ENCODE measurements at places on chromosomes 4 and X.

DNA sequence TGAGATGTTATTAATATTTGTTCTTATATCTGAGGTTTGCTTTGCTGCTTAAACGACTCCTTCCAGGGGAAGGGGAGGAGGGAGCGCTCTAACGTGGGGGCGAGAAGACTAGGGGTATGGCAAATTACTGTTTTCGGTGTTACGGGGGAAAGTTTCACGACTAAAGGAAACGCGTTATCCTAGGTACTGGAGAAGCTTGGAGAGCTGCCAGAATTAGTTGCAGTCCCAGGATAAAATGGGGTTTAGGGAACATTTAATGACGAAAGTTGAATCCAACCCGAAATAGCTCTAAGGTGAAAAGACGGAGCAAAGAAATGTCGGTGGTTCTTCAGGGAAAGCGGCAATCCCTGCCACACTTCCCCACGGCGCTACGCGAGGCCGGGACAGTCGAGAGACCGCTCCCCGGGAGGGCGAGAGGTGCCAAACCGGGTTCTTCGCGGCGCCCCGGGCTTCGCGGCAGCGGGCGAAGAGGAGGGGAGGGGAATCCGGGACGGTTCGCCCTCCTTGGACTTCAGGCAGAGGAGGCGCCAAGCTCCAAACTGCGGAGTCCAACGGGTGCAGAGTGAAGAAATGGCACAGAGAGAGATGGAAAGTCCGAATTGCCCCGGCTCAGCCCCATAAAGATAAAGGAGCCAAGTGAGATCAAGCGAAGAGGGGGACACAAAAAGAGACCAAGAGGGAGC lies 724 bp downstream of the THOC2 start:
- no peak for DNase-seq

DNA sequence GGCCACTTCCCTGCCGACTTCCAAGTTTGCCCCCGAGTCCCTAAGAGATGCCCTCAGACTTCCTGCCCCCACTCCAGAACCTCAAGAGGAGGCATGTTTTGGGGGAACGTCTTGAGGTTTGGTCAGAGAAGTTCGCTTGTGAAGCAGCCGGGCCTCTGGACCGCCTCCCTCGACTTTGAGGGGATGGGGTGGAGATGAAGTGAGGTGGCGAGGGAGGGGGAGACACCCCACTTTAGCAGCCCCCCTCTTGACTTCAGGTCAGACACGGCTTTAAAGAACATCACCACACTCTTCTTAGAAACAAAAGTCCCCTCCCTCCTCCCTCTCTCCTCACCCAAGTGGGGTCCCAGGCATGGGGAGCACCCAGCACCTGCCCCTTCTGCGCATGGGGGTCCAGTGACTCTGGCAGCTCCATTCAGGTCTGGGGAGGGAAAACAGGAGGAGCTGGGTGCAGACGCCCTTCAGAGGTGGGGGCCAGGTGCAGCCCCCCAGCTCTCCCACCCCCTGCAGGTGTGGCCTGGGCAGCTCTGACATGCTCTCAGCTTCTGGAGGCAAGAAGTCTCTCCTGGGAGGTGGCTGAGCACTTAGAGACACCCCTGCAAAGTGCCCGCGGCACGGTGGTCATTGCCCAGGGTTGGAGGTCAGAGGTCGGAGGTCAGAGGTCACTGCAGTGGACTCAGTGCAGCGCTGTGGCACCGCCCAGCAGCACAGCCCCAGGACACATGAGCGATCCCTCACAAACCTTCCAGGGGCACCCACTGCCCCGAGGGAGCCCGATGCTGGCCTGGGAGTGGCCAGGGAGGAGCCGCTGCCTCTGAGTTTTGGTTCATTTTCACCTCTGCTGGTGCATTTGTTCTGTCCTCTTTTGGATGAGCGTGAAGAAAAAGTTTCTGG lies 108.8 kb downstream of the CPZ start:
- DNase-seq: no peak

- DNase-seq: no peak
Observed at GRCh38 chrX:68490644-68491043, 8.2 kb upstream of the YIPF6 start.

DNA sequence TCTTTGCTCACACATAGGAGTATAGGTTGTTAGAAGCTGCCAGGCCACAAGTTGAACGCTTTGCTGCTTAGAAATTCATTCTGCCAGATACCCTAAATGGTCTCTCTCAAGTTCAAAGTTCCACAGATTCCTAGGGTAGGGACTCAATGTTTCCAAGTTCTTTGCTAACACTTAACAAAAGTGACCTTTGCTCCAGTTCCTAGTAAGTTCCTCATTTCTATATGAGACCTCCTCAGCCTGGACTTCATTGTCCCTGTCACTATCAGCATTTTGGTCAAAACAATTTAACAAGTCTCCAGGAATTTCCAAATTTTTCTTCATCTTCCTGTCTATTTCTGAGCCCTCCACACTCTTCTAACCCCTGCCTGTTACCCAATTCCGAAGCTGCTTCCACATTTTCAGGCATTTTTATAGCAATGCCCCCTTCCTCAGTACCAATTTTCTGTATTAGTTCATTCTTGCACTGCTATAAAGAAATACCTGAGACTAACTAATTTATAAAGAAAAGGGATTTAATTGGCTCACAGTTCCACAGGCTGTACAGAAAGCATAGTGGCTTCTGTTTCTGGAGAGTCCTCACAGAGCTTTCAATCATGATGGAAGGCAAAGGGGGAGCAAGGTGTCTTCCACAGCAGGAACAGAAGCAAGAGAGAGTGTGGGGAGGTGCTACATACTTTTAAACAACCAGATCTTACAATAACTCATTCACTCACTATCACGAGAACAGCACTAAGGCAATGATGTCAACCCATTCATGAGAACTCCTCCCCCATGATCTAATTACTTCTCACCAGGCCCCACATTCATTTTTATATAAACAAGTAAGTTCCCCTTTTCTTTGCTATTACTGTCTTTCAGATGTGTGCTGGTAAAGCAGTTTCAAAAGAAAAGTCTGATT lies 11.5 kb upstream of the TLR1 start:
- no peak for DNase-seq

DNA sequence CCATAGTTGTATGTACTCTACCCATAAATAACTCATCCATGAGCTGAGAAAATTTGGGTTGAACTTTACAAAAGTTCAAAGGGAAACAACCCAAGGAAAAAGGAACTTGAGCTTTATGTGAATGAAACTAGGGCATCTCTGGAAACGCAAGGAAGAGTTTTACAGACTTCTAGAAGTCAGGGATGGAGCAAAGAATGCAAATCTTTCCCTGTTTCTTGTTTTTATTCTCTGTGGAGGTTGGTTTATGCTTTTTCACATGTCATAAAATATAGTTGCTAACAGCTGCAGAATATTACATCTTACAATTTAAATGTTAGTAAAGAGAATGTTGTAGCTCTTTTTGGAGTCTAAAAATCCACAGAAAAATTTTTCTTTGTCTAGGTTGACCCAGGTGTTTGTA lies 754.1 kb downstream of the PCDH7 start:
- DNase-seq: no peak

DNA sequence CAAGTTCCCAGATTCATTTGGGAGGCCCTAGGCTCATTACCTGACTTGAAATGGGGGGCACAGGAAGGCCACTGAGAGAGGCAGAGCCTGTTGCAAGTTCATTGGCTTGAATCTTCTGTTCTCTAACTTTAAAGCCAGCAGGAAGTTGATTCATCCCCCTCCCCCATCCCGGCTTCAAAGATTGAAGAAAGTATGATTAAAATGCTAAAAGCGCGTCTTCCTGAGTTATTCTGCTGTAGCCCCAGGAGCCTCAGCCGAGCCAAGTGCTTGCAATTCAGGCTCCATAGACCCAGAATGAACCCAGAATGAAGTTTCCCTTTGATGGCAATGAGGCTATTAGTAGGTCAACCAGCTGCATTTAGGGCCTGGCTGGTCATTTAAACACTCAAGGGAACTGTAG lies 14.7 kb downstream of the CHST7 start:
- DNase-seq: no peak

- no peak for DNase-seq
Observed at GRCh38 chr4:36740796-36741310, 459.4 kb downstream of the DTHD1 start.

DNA sequence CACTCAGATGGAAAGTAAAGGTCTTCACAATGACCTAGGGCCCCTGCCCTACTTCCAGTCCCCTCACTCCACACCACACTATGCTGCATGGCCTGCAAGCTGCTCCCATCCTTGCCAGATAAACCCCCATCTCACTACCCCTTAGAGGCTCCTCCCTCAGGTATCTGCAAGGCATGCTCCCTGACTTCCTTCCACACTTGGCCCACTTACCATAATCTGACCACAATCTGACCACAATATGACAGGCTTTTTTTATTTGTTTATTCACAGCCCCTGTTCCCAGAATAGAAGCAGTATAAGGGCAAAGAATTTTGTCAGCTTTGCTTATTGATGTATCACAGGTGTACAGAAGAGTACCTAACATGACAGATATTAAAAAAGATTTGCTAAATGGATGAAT lies 124.7 kb downstream of the CAMK2D start:
- no peak for DNase-seq

DNA sequence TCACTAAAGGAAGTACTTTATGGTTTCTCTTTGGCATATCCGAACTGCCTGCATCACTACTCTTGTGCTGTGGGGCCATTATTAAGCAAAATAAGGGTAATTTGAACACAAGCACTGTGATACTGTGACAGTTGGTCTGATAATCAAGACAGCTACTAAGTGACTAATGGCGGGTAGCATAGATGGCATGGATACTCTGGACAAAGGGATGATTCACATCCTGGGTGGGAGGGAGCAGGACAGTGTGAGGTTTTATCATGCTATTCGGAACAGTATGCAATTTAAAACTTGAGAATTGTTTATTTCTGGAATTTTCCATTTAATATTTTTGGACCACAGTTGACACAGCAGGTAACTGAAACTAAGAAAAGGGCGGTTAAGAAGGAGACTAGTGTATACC lies 52.6 kb upstream of the CITED1 start:
- DNase-seq: no peak

- no peak for DNase-seq
Observed at GRCh38 chrX:1488141-1488540, 35.4 kb upstream of the ASMTL start.

- no peak for DNase-seq
Observed at GRCh38 chr4:112736718-112737135, 99.8 kb downstream of the LARP7 start.

- no peak for DNase-seq
Observed at GRCh38 chrX:24415921-24416320, 49.2 kb upstream of the PDK3 start.

GRCh38 chrX:115408771-115409400 lies 119.4 kb downstream of the LUZP4 start:
- no peak for DNase-seq

GRCh38 chr4:26907731-26908599 lies 47.3 kb downstream of the STIM2 start:
- no peak for DNase-seq

- DNase-seq: no peak
Observed at GRCh38 chr4:2384245-2384644, 34.2 kb downstream of the ZFYVE28 start.

DNA sequence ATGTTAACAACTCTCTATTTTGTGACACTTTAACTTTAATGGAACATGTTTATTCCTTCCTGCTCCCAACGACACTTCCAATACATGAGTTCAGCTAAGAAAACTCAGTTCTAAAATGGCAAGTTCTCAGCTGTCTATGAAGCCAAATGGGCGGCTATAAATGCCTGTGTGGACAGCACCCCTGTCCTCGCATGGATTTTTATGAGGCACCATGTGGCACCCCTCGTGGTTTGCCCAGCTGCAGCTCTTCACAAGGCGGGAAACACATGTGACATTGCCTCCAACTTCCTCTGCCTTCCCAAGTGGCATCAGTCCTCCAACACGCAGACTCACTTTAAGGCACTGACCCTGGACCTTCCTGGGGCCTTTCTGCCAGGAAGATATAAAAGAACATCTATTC lies 48.0 kb downstream of the SH3RF1 start:
- no peak for DNase-seq

GRCh38 chr4:56973336-56973735 lies 4.1 kb downstream of the NOA1 start:
- no peak for DNase-seq

- DNase-seq: no peak
Observed at GRCh38 chr4:140719686-140720085, 36.5 kb downstream of the TBC1D9 start.

DNA sequence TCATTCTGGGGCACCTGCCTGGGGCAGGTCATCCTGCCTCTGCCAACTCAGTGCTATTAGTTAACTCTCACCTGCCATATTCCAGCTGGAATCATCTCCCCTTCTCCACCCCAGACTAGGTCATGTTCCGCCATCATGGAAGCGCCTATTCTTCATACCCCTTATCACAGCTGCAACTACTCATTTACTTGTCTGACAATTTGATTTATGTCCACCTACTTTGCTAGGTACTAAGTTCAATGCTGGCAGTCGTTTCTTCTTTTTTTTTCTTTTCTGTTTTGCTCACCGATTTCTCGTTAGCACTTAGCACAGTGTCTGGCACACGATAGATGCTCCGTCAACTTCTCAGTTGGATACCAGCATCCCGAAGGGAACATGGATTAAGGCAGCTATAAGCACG lies 1.1 kb upstream of the FMR1 start:
- no peak for DNase-seq

GRCh38 chr4:150888625-150889024 lies 126.5 kb downstream of the LRBA start:
- DNase-seq: no peak

DNA sequence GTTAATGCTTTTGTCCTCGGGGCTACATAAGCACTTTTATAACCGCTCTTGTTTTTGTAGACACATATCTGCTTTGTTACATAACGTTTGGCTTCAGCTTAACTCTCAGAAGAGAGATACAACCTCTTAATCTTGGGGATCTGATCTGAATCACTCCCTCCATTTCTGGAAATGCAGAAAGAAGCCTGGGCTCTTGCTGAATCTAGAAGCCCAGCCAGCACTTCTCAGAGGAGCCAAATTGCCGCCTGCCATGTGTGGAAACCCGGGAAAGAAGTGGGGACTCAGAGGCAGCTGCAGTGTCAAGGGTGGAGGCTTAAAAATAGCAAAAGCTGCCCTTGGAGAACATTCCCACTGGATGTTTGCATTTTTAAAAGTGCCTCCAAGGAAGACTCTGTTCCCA lies 69.3 kb upstream of the LDB2 start:
- DNase-seq: no peak

- no peak for DNase-seq
Observed at GRCh38 chrX:154731881-154732280, 19.0 kb downstream of the GAB3 start.

- DNase-seq: no peak
Observed at GRCh38 chr4:1048773-1049590, 37.6 kb downstream of the FGFRL1 start.

DNA sequence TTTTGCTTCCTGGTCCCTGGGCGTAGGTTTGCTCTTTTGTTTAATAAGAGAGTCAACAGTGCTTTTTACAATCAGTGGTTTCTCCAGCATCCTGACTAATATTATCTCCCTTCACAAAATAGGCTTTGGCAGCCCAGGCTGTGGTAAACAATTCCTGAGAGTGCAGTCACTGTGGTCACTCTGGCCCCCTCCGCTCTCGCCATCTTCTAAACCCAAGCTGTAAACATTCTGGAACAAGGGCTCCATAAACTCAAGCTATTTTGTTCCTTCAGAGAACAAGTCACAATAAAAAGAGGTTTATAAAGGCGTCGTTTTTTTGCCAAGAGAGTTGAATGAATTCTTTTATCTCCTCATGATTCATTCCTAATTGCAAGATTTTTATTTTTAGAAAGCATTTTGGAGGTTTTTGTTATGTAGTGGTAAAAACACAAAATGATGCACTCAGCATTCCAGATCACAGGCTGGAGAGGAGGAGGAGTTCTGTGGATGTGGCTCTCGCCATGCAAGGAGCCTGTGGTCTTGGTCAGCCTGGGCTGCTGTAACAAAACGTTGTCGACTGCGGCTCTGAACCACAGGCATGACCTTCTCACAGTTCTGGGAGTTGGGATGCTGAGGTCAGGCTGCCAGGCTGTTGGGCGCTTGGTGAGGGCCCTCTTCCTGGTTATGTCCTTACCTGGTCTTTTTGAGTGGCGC lies 486.4 kb upstream of the FAT1 start:
- DNase-seq: no peak
